Osteocyte (in vitro differentiated cells): ENCODE measurements at places on chromosomes 11 and 22. TPM values are rescaled to one million over a fixed set of nuclear protein-coding genes. Genes with fewer than 3 reads are reported as not detected.

DNA sequence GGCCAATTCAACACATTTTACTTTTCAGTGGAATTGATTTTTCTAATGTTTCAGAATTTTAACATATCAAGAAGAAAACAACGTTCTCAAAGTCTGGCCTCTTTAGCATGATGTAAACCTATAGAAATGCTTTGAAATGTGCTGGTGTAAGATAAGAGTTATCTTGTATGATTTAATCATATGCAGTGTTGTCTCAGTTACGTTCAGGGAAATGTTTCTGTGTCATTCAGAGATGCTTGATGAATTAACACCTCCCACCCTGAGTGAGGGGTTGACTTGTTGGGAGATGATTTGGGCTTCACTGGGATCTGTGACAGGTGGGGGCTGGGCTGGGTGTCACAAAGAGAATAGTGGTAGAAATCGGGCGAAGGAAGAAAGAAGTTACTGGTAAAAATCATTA, 15.7 kb upstream of the MYO18B start:
- H3K36me3 ChIP-seq, result no peaks in the 10 kb centered on the region
- no peaks in the 10 kb centered on the region for H3K27me3 ChIP-seq
- no peaks in the 10 kb centered on the region for H3K4me1 ChIP-seq

CNIH2 gene
- total RNA-seq, result 3.8 and 5.0 TPM in 2 replicates

GRCh38 chr22:44091021-44091721, 67.1 kb downstream of the PARVB start:
- no peaks in the 10 kb centered on the region for H3K36me3 ChIP-seq
- no peak for DNase-seq
- H3K27me3 ChIP-seq, result no peaks in the 10 kb centered on the region
- H3K4me3 ChIP-seq, result no peak overlapping the region
- H3K4me1 ChIP-seq, result peaks cover 4% of the 10 kb centered on the region

- no peak overlapping the region for H3K4me3 ChIP-seq
- no peaks in the 10 kb centered on the region for H3K27me3 ChIP-seq
- no peak overlapping the region for H3K27ac ChIP-seq
- peaks cover 4% of the 10 kb centered on the region for H3K36me3 ChIP-seq
- DNase-seq, result no peak
- peaks cover 4% of the 10 kb centered on the region for H3K4me1 ChIP-seq
Measured at GRCh38 chr11:108847298-108847990, 182.6 kb downstream of the DDX10 start.

- H3K4me3 ChIP-seq, result no peak overlapping the region
- no peaks in the 10 kb centered on the region for H3K36me3 ChIP-seq
- no peaks in the 10 kb centered on the region for H3K4me1 ChIP-seq
- H3K27me3 ChIP-seq, result peaks cover 5% of the 10 kb centered on the region
Measured at GRCh38 chr11:91860661-91861060, 364.0 kb upstream of the FAT3 start.

DNA sequence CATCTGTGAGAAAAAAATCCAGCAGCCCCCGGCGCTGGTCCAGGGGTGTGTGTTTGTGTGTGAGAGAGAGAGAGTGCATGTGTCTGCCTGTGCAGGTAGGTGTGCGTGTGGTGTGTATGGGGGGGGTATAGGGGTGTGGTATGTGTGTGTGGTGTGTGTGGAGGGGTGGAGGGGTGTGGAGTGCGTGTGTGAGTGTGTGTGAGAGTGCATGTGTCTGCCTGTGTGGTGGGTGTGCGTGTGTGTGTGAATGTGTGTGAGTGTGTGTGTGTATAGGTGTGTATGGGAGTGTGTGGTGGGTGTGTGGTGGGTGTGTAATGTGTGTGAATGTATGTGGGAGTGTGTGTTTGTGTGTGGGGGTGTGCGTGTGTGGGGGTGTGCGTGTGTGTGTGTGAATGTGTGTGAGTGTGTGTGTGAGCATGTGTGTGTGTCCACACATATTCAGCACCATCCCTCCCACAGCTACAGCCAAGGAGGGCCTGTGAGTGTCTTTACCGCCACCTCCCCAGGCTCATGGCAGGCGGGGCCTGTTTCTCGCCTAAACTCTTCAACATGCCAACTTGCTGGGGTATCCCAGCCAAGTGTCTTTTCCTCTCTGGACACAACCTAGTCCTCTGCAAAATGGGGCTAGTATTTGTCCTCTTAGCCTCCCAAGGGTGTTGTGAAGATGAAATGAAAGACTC, 11.9 kb downstream of the LMO1 start:
- no peak overlapping the region for H3K27ac ChIP-seq
- H3K4me3 ChIP-seq, result no peak overlapping the region
- no peak for DNase-seq
- no peaks in the 10 kb centered on the region for H3K36me3 ChIP-seq

IFITM10 gene
- total RNA-seq, result 13.5 and 24.0 TPM in 2 replicates

C11orf42 gene
- not detected in 2 replicates for total RNA-seq

TRIM49 gene
- total RNA-seq, result not detected in 2 replicates

DNA sequence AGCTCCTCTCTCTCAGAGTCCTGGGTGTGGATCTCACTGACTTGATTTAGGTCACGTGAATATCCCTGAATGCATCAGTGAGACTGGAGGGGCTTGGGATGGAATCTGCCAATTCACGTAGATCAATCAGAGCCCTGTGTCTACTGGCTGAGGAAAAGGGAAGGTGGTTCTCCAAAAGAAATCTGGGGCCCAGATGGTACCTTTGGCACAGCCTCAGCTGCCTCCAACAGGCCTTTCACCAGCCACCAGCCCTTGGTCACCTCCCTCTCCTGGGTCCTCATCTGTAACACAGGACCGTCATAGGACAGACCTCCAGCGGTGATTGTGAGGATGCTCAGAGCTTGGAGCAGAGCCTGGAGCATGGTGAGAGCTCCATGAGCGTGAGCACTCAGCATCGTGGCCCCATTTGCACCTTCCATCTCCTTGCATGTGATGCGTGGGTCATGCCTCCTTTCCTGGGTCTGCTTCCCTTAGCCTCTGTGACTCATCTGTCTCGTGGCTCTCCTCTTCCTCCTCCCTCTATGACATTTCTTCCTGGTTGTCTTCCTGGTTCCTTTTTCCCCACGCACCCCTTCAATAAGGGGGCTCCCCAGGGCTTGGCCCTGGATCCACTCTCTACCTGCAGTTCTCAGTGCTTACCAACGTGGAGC, 7.5 kb upstream of the MIEF1 start:
- no peaks in the 10 kb centered on the region for H3K36me3 ChIP-seq
- H3K27me3 ChIP-seq, result no peaks in the 10 kb centered on the region
- no peak for DNase-seq
- H3K4me1 ChIP-seq, result peaks cover 12% of the 10 kb centered on the region

MAP6 gene
- total RNA-seq, result 2.3 and 3.0 TPM in 2 replicates

DNA sequence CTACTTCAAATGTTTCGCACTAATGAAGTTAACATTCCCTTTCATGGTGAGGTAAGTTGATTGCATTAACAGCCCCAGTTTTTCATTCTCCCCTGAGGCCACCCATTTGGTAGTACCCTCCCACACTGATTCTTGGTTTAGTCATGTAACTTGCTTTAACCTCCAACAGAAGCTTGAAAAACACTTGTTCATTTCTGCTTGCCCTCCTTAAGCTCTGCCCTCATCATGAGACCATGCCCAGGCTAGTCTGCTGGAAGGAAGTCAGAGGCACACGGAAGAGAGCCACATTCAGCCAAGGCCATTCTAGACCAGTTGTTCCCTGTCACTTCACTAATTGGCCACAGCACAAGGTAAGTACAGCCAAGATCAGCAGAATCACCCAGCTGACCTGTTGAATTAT, 50.7 kb upstream of the CD44 start:
- no peaks in the 10 kb centered on the region for H3K27me3 ChIP-seq
- no peak for DNase-seq
- no peak overlapping the region for H3K4me3 ChIP-seq
- H3K36me3 ChIP-seq, result peaks cover 1% of the 10 kb centered on the region
- peaks cover 40% of the 10 kb centered on the region for H3K4me1 ChIP-seq

- H3K4me1 ChIP-seq, result no peaks in the 10 kb centered on the region
- H3K27ac ChIP-seq, result no peak overlapping the region
- DNase-seq, result no peak
- H3K36me3 ChIP-seq, result no peaks in the 10 kb centered on the region
Measured at GRCh38 chr11:32400196-32400595, 35.1 kb downstream of the WT1 start.

SPI1 gene
- total RNA-seq, result not detected in 2 replicates

RCOR2 gene
- 2.5 and 2.6 TPM in 2 replicates for total RNA-seq

DNA sequence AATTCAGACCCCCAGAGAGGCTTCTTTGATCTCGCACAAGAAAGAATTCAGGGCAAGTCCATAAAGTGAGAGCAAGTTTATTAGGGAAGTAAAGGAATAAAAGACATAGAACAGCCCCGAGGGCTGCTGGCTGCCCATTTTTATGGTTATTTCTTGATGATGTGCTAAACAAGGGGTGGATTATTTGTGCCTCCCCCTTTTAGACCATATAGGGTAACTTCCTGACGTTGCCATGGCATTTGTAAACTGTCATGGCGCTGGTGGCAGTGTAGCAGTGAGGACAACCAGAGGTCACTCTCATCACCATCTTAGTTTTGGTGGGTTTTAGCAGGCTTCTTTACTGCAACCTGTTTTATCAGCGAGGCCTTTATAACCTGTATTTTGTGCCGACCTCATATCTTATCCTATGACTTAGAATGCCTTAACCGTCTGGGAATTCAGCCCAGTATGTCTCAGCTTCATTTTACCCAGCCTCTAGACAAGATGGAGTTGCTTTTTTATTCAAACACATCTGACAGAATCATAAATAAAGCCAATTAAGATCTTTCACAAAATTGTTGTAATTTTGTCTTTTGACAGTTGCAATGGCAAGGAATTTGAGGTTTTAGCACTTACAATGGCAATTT, 7.6 kb downstream of the DDIAS start:
- DNase-seq, result no peak
- H3K4me3 ChIP-seq, result no peak overlapping the region
- H3K4me1 ChIP-seq, result peaks cover 18% of the 10 kb centered on the region
- H3K36me3 ChIP-seq, result peaks cover 2% of the 10 kb centered on the region

- peaks cover 26% of the 10 kb centered on the region for H3K27me3 ChIP-seq
- peaks cover 9% of the 10 kb centered on the region for H3K4me1 ChIP-seq
- no peak overlapping the region for H3K4me3 ChIP-seq
Measured at GRCh38 chr11:1538153-1538552, 33.9 kb downstream of the DUSP8 start.

- DNase-seq, result no peak
- H3K4me1 ChIP-seq, result no peaks in the 10 kb centered on the region
- H3K4me3 ChIP-seq, result no peak overlapping the region
- H3K36me3 ChIP-seq, result no peaks in the 10 kb centered on the region
- H3K27me3 ChIP-seq, result peaks cover 63% of the 10 kb centered on the region
Measured at GRCh38 chr11:1633864-1634263, 4.3 kb downstream of the KRTAP5-5 start.

- no peak overlapping the region for H3K27ac ChIP-seq
- H3K4me1 ChIP-seq, result peaks cover 42% of the 10 kb centered on the region
- no peaks in the 10 kb centered on the region for H3K36me3 ChIP-seq
- H3K27me3 ChIP-seq, result peaks cover 2% of the 10 kb centered on the region
Measured at GRCh38 chr11:79274636-79275331, 166.0 kb downstream of the TENM4 start.

CYB5R2 gene
- total RNA-seq, result 5.7 and 7.9 TPM in 2 replicates

GRCh38 chr22:26743149-26743548, 85.8 kb downstream of the MIAT start:
- no peak overlapping the region for H3K27ac ChIP-seq
- H3K36me3 ChIP-seq, result peaks cover 16% of the 10 kb centered on the region
- H3K4me1 ChIP-seq, result peaks cover 25% of the 10 kb centered on the region

CASP5 gene
- total RNA-seq, result not detected in 2 replicates

- no peaks in the 10 kb centered on the region for H3K36me3 ChIP-seq
- DNase-seq, result no peak
- no peak overlapping the region for H3K4me3 ChIP-seq
- H3K4me1 ChIP-seq, result peaks cover 28% of the 10 kb centered on the region
Measured at GRCh38 chr11:10388101-10388500, 67.0 kb upstream of the AMPD3 start.

DNA sequence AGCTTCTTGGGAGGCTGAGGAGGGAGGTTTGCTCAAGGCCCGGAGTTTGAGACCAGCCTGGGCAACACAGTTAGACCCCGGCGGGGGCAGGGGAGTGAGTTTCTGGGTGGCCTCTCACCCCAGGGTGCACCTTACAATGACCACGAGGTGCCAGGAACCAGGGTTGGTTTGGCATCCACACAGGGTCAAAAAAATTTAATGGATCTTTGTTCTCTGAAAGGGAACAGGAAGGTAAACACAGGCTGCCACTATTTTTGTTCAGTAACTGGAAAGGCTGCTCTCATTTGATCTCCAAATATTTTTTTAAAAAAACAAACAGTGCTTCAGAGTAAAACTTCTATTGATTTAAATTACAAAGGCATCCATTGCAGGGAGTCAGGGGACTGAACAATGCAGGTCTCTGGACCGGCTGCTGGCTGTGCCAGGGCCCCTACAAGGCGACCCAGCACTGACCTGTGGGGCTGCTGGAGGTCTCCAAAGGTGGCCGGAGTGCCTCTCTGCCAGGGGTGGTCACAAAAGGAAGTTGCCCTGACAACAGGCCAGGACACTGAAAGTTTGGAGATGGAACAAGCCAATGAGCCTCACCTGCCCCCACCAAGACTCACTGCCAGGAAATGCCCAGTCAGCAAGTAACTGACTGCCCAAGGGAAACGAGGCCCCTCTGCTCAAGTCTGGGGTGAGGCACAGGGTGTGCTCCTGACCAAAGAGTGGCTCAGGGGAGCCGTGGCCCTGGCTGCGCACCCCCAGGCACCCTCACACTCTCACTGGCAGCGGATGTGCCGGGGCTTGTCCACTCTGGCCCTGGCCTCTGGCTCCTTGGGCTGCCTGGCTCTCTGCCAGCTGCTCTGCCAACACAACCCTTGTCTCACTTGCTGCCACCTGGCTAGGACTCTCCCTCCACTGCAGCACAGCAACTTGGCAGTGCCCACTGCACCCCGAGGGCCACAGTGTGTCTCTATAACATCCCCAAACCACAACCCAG, 51.8 kb downstream of the ARFGAP3 start:
- no peaks in the 10 kb centered on the region for H3K27me3 ChIP-seq
- H3K4me3 ChIP-seq, result no peak overlapping the region
- DNase-seq, result peak; percentile 84
- peak overlapping the region; percentile 85 for H3K27ac ChIP-seq
- H3K4me1 ChIP-seq, result peaks cover 19% of the 10 kb centered on the region

GRCh38 chr11:16121853-16122252, 234.5 kb downstream of the SOX6 start:
- no peaks in the 10 kb centered on the region for H3K27me3 ChIP-seq
- no peak overlapping the region for H3K27ac ChIP-seq
- H3K4me3 ChIP-seq, result no peak overlapping the region
- DNase-seq, result no peak
- no peaks in the 10 kb centered on the region for H3K4me1 ChIP-seq

GPHA2 gene
- not detected in 2 replicates for total RNA-seq
